ENCODE measurements at places on chromosomes 6 and 20. TPM values are rescaled to one million over a fixed set of nuclear protein-coding genes. Genes with fewer than 3 reads are reported as not detected.

Gene TRIM15
- not detected for total RNA-seq

Gene IL17F
- not detected for total RNA-seq

Gene TOX2
- 1.6 TPM for total RNA-seq

Gene BTNL2
- not detected for total RNA-seq

Gene IRF4
- total RNA-seq: under 0.01 TPM

All from uterine smooth muscle cell (primary cell).